ENCODE measurements at places on chromosomes 11 and 22.

DNA sequence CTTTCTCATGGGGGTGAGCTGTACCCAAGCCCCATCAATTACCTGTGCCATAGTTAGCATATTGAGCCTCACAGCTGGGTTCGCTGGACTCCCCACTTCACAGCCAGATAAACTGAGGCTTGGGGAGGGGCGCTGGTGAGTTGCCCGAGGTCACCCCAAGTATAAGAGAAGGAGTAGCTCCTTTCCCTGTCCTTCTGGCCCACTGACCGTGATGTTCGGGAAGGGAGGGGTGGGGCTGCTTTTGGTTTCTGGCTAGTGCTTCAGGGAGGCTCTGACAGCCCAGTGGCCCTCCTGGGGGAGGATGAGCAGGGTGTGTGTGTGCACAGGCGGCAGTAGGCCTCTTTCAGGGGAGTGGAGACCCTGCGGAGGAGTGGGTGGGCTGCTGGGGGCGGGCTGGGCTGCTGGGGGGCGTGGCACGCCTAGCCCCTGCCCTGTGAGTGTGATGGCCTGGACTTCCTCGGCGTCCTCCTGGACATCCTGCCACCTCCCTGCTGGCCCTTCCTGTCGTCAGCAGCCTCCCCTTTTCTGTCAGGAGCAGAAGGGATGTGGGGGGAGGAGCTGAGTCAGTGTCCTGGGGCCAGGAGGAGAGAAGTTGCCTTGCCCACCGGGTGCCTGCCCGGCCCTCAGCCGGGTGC is 50.3 kb downstream of the TRIOBP start:
- DNase-seq: no peak

GRCh38 chr11:12274558-12275197 is 102.7 kb upstream of the PARVA start:
- no peak for DNase-seq

- DNase-seq: no peak
Measured at GRCh38 chr11:102831489-102832440, 11.6 kb downstream of the MMP3 start.

DNA sequence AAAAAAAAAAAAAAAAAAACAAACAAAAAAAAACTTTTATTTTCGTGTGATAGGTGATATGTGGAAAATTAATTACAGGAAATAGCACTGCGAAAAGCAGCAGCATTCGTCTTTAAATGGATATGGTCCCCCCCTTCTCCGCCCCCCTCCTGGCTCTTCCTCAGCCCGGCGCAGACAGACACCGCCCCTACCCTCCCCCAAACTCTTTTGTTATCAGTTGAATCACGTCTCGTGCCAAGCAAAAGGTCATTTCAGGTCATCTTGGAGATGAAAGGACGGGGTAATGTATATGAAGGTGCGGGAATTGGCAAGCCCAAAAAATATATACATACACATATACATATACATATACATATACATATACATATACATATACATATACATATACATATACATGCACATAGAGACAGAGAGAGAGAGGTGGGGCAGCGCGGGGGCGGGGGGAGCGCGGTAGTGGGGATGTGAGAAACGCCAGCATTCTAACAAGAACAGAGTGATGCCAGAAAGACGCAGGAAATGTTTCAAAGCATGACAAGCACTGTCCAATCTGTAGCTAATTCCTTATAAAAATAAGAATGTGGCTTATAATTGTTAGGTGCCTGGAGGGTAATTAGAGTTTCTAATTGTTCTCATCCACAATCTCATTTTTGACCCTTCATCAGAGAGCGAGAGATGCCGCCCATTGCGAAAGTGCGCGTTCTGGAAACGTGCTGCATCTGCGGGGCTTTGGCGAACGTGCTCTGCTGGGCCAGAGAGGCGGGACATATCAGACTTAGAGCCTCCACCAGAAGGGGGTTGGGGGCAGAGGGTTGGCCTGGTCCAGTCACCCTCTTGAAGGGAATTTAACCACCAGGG is 214.5 kb upstream of the UBASH3B start:
- no peak for DNase-seq

GRCh38 chr11:8262552-8263108 is 1.0 kb downstream of the LMO1 start:
- no peak for DNase-seq

DNA sequence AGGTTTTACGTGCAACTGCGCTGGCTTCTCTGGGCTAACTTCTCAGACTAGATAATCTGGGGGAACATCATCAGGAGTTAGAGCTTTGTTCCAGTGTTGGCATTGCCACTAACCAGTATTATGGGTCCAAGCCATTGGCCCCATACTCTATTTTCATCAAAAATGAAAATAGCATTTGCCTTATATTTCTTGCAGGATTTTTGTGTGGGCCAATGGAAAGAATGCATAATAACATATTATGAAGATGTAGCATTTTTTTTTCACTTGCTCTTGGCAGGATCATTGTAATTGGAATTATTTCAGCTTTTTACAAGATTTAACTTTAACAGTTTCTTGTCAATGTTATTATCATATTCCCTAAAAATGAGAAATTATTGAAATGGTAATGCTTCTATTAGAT is 16.1 kb downstream of the ARHGAP42 start:
- no peak for DNase-seq

DNA sequence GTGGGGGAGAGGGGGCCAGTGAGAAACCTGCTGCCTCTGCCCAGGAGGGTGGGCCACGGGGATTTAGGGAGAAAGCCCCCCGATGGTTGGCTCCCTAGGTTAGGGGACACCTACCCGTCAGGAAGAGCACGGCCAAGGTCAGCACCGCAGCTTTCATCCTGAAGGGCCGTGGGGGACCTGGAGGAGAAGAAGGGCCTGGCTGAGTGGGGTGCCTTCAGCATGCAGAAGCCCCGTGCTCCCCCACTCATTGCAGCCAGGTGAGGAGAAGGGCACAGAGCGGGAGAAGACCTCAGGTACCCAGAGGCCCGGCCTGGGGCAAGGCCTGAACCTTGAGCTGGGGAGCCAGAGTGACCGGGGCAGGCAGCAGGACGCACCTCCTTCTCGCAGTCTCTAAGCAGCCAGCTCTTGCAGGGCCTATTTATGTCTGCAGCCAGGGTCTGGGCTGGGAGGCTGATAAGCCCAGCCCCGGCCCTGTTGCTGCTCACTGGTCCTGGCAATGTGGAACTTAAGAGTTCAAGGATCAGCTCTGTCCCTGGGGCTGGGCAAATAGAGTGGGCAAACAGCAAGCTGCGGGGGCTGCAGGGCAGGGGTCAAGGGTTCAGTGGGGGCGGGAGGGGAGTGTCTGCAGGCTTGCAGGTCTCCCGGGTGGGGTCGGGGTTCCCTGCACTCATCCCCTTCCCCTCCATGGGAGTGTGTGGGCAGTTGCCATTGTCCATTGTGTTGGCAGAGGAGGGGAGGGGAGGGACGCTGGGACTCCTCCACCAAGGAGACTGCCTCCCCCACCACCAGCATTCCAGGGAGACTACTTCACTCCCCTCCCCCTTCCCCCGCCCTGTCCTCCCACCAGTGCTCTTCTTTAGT is at the start of gene APOA1:
TSS of gene APOA1 (minus strand) at position 392 of the 861 bp plus-strand sequence. CDS start at position 157, 235 bp downstream.
- no peak for DNase-seq

GRCh38 chr22:20632082-20632481 is 124.7 kb downstream of the MED15 start:
- DNase-seq: no peak

GRCh38 chr11:66719111-66719872 is 9.7 kb downstream of the SPTBN2 start:
- no peak for DNase-seq

- DNase-seq: no peak
Measured at GRCh38 chr11:12287009-12287373, 90.4 kb upstream of the PARVA start.

DNA sequence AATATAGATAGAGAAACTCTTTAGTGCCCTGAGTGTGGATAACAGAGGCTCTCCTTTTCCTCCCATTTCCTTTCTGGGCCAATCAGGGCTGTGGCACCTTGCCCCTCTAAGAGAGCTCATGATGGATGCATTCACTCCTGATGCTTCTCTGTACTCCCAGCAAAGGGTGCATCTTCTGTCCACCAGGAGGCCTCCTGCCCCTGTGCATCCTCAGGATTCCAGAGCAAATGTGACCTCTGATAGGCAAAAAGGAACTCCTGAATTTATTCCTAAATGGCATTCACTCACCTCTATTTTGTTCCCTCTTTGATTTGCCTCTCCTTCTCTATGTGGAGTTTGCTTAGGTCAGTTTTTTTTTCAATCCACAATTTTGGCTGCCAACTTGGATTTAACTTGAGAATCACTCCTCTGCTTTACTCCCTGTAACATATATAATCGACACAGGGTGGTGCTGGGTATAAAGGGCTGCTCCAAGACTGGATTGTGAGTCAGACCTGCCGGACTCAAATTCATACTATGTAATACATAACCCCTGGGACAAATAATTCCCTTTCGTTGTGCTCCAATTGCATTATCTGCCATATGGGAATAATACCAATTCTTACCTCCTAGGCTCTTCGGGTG is 1.1 kb upstream of the MRGPRX4 start:
- peak; percentile 13 for DNase-seq

- no peak for DNase-seq
Measured at GRCh38 chr11:94472916-94473799, 20.5 kb downstream of the MRE11 start.

- DNase-seq: no peak
Measured at GRCh38 chr22:41757502-41757901, 43.0 kb upstream of the CCDC134 start.

GRCh38 chr11:11454671-11455223 is 101.7 kb upstream of the CSNK2A3 start:
- no peak for DNase-seq

DNA sequence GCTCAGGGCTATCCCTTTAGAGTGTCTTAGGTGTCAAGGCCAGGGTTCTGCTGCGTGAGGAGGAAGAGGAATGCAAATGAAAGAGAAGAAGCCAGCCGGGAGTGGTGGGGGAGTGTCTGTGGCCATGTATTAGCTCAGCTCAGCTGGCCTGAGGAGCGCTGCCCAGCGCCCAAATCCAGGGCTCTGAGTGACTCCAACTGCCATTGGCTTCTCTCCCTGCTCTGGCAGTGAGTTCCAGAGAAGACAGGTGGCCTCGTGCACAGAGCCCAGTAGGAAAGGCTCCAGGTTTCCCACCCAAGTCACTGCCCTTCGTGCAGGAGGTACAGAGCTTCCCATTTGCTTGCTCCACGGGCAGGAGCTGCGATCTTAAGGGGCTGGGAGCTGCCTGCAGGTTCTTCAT is 302.0 kb downstream of the KIRREL3 start:
- DNase-seq: peak; percentile 35

- no peak for DNase-seq
Measured at GRCh38 chr11:130776061-130776419, 140.2 kb downstream of the SNX19 start.

DNA sequence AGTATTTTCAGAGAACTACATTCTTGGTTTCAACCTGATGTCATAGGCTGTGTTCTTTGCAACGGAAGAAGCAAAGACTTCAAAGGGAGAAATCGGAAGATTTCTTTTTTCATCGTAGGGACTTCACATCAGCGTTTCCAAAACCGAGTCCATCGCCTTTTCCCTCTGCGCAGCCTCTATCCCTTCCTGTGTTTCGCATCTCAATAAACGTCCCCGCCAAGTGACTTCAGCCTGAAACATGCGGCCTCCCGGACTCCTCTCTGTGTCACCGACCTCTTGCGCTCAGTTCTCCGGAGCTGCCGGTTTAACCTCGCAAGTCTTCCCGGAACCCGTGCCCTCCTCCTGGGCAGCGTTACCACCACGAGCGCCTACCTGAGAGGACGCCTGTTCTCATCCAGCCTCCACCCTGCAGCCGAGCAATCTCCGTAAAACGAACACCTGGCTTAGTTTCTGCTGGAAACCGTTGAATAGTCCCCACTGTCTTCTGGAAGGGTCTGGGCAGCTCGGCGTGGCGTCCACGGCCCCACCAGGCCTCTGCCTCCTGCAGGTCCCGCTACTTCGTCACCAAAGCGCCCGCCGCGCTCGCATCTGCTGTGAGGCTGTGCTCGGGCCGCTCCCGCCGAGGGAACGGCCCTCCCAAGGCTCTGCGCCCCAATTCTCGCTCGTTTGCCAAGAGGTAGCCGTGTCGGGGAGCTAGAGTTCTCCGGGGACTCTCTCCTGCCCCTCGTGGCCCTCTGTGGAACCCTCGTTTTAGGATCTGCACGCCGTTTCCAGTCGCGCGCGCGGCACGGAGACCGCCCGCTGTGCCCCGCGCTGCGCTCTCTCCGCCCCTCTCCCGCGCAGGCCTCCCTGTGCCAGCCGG is at the start of gene GLB1L3:
TSS of gene GLB1L3 (plus strand) at position 846 of the 862 bp plus-strand sequence. CDS start 362 bp downstream, outside the sequence.
- no peak for DNase-seq

- DNase-seq: no peak
Measured at GRCh38 chr11:17714356-17714854, 5.0 kb upstream of the MYOD1 start.

DNA sequence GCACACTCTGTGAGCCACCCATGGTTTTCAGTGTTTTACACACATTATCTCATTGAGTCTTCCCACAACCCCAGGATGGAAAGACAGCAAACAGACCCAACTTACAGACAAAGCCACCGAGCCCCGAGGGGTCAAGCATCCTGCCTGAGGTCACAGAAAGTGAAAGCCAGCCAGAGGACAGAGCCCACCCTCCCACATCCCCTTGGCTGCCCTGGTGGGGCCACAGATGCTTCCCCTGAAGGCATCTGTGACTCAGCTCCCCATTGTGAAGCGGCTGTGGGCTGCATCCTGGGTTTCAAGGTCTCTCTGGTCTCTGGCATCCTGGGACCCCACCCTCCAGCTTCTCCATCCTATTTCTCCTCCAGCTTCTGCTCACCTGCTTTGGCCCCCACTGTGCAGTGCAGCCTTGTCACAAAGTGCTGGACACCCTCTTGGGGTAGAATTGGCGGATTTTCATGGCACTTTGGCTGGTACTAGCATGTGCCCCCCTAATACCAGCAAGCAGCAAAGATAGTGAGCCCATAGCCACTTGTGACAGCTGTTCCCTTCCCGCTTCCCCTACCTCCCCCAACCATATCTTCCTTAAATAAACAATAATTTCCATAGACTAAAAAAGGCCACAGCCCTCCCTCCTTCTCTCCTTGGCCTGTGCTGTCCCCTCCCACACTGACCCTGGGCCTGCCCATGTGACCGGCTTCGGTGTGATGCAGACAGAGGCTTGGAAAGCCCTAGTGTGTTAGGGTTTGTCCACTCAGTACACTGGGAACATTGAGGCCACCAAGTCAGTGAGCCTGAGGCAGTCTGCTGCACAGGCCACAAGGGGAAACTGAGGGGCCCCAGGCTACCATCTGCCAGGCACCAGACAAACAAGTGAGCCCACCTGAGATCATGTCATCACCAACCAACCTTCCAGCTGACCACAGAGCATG is 53.9 kb upstream of the SHISAL1 start:
- no peak for DNase-seq

DNA sequence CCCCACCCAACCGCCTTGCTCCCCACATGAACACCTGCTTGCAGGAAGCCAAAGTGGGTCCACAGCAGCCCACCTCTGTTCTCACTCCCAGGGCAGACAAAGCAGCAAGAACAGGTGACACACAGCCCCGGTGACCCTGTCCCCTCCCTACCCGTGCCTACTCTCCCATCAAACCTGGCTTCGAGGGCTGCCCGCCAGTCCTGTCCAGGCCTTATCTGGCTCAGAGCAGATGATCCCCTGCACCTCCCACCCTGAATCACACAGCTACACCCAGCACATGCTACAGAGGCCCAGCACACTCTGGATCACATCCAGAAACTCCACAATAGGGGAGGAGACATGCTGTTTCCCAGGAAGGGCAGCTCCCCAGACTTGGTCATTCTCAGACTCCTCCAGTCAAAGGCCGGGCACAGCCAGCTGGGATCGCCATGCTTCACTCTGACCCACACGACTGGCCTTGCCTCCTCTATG is 6.2 kb upstream of the RGL4 start:
- peak; percentile 58 for DNase-seq

GRCh38 chr22:37345863-37346504 is 63.7 kb downstream of the CYTH4 start:
- no peak for DNase-seq
